ENCODE measurements at places on chromosomes 4 and X. TPM values are rescaled to one million over a fixed set of nuclear protein-coding genes. Genes with fewer than 3 reads are reported as not detected.

LAS1L gene
- total RNA-seq, result 25.1 TPM

CLTRN gene
- not detected for total RNA-seq

HSFX4 gene
- total RNA-seq, result not detected

TMPRSS11D gene
- not detected for total RNA-seq

TMSB4X gene
- total RNA-seq, result 1,496 TPM

- no peaks in the 10 kb centered on the region for H3K36me3 ChIP-seq
- H3K4me3 ChIP-seq, result no peak overlapping the region
- H3K27ac ChIP-seq, result no peak overlapping the region
- DNase-seq, result no peak
- H3K27me3 ChIP-seq, result no peaks in the 10 kb centered on the region
Observed at GRCh38 chrX:50680990-50681389, 133.0 kb downstream of the SHROOM4 start.

TRAPPC2 gene
- 15.3 TPM for total RNA-seq

MAGEA1 gene
- total RNA-seq, result not detected

- H3K4me1 ChIP-seq, result no peaks in the 10 kb centered on the region
- H3K36me3 ChIP-seq, result no peaks in the 10 kb centered on the region
- H3K4me3 ChIP-seq, result no peak overlapping the region
- no peak for DNase-seq
Observed at GRCh38 chr4:32684160-32684559, 1964.0 kb downstream of the PCDH7 start.

DNA sequence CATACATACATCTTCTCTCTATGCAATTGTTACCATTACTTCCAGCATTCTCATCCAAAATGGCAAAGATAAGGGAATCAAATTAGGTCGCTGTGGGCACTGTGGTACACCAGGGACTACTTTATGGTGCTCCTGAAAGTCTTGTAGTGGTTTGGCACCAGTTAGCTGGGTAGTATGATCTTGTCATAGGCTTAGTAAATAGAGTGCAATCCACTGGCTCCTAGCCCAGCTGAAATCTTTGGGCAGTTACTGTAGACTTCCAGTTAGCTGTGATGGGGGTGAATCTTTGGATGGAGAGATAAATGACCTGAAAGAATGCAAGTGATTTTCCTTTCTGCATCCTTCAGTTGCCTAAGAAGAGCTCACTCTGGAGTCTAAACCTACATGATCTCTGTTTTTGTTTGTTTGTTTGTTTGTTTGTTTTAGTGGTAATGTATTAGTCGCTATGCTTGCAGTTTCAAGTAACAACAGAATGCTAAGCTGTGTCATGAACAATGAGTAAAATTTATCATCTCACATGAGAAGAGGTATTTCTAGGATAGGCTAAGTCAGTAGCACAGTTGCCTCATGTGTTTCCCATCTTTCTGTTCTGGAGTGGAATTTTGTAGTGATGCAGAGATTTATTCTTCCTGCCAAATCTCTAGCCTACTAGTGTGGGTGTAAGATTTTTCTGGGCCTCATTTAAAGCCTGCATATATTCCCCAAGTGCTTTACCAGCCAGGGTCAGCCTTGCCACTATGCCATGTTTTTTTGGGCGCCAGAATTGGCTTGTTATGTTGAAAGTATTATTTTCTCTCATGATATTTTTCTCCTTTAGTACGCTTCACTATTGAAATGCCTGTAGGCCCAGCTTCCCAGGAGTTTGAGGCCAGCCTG lies 24.2 kb downstream of the HERC3 start:
- DNase-seq, result no peak
- no peak overlapping the region for H3K27ac ChIP-seq
- no peaks in the 10 kb centered on the region for H3K4me1 ChIP-seq
- no peaks in the 10 kb centered on the region for H3K27me3 ChIP-seq
- no peaks in the 10 kb centered on the region for H3K36me3 ChIP-seq

GRCh38 chrX:72621625-72622485 lies 49.2 kb upstream of the HDAC8 start:
- no peak overlapping the region for H3K4me3 ChIP-seq
- DNase-seq, result no peak
- H3K36me3 ChIP-seq, result no peaks in the 10 kb centered on the region
- H3K4me1 ChIP-seq, result no peaks in the 10 kb centered on the region
- H3K27me3 ChIP-seq, result no peaks in the 10 kb centered on the region
- peak overlapping the region; percentile 86 for H3K27ac ChIP-seq

DNA sequence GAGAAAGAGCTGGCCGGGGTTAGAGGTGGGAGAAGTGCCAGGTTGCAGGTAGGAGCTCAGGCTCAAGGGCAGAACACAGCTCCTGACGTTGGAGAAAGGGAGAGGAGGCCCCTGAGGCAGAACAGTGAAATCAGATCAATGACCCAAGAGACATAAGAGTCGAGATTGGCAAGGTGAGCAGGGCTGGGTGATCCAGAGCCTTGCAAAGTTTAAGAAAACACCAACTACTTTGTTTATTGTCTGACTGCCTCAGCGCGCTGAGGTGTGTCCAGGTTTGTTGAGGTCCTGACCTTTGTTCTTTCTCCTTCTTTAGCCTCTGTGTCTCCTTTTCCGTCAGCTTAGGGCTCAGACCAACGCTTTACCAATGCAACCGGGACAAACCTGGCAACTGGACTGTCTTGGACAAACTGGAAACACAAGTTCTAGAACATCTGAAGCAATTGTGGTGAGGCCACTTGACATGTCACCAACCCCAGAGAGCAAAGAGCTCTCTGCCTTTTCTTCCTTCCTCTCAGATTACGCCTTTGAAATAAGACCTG lies 28.3 kb downstream of the CHRNA9 start:
- H3K4me1 ChIP-seq, result no peaks in the 10 kb centered on the region
- H3K4me3 ChIP-seq, result no peak overlapping the region
- no peaks in the 10 kb centered on the region for H3K36me3 ChIP-seq
- H3K27me3 ChIP-seq, result no peaks in the 10 kb centered on the region
- H3K27ac ChIP-seq, result peak overlapping the region; percentile 72
- DNase-seq, result peak; percentile 72

GRCh38 chr4:86529436-86529835 lies 64.7 kb upstream of the PTPN13 start:
- H3K4me1 ChIP-seq, result no peaks in the 10 kb centered on the region
- no peak for DNase-seq
- no peak overlapping the region for H3K4me3 ChIP-seq
- H3K27ac ChIP-seq, result no peak overlapping the region
- H3K36me3 ChIP-seq, result no peaks in the 10 kb centered on the region

DNA sequence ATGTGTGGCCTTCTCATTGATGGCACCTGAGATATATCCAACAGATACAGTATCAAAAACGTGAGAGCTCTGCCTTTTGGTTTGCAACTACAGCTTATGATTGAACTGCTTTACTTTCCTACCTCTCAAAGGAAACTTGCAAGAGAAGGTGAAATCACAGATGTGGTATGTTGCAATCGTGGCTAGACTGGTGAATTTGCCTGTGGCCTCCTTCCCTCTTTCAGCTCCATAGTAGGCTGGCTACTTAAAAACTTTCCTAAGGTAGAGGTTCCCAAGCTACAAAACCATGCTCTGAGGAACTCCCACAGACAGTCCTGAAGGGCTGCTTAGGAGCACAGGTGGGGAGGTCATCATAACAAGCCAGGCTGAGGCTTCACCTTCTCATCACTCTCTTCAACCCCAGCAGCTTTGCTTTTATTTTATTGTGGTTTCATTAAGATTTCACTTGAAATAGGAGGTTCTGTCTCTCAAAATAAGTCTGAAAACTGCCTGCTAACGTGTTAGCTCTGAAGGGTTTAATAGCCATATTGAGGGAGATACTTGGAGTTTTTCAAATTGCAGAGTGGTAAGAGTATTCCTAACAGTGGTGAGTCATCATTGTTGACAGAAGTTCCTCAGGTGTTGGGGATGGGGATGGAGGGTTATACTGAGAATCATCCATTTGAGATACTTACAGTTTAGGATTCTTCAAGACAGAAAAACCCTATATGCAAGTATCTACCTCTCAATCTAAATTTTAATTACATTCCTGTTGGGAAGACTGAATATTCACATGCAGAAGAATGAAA lies 93.5 kb upstream of the UCP1 start:
- no peak overlapping the region for H3K27ac ChIP-seq
- H3K4me1 ChIP-seq, result no peaks in the 10 kb centered on the region
- H3K36me3 ChIP-seq, result peaks cover 26% of the 10 kb centered on the region
- H3K27me3 ChIP-seq, result no peaks in the 10 kb centered on the region

DNA sequence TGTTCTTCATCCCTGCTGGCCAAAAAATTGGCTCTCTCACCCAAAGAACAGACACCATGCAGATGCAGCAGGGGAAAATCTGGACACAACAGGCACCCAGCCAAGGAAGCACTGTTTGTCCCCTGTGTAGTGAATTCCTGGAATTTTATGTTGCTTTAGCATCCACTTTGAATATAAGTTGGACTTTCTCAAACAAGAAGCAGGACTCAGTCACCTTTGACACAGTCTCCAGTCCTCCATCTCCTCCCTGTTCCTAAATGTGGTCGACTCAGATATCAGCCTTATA lies 11.8 kb downstream of the ZNF182 start:
- no peaks in the 10 kb centered on the region for H3K27me3 ChIP-seq
- DNase-seq, result no peak
- H3K4me1 ChIP-seq, result no peaks in the 10 kb centered on the region
- no peak overlapping the region for H3K27ac ChIP-seq
- H3K4me3 ChIP-seq, result no peak overlapping the region
- no peaks in the 10 kb centered on the region for H3K36me3 ChIP-seq

Measured in Peyer's patch (tissue), 4 donors.